ENCODE measurements at places on chromosomes 6 and 20.

DNA sequence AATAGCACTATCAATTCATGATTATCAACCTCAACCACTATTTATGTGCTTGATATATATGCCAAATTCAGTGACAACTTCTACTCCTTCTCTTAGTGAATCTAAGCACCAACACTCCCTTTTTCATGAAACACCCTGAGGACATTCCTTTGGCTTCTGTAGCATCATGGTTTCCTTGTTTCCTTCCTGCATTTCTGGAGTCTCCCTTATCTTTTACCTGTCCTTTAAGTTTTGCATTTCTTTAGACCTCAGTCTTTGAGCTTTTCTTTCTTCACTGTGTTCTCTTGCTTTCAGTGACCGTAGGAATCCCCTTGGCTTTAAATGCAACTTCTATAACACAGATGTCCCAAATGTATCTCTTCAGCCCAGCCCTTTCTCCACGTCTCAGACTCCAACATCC lies 143.8 kb upstream of the MLIP start:
- DNase-seq: no peak

GRCh38 chr6:121347484-121347883 lies 13.2 kb upstream of the TBC1D32 start:
- no peak for DNase-seq

GRCh38 chr20:24808616-24809015 lies 140.5 kb upstream of the CST7 start:
- DNase-seq: no peak

DNA sequence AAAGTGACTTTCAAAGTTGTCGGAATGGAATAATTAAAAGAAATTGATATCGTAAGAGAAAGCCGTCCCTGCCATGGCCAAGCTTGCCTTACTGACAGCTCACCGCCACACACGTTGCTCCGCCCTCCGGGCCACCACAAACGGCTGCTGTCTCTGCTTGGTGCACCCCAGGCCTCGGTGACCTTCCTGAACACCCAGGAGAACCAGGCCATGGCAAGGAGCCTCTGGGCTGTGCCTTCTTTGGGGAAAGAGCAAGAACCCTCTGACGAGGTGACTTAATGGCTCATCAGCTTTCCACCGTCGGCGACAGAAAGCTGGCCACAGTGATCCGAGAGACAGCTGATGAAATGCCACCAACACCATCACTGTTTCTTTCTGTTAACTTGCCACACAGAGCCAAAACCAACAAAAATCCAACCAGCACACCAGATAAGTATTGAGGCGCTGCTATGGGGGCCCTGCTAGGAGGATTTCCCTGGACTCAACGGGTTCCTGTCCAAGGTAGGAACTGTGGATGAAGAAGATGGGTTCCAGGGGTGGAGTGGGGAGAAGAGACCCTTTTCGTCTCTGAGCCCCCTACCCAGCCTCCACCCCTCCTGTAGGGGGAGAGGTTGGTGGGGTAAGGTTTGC lies 61.4 kb downstream of the NPEPL1 start:
- DNase-seq: no peak

- no peak for DNase-seq
Measured at GRCh38 chr6:89921691-89922090, 27.4 kb downstream of the GJA10 start.

DNA sequence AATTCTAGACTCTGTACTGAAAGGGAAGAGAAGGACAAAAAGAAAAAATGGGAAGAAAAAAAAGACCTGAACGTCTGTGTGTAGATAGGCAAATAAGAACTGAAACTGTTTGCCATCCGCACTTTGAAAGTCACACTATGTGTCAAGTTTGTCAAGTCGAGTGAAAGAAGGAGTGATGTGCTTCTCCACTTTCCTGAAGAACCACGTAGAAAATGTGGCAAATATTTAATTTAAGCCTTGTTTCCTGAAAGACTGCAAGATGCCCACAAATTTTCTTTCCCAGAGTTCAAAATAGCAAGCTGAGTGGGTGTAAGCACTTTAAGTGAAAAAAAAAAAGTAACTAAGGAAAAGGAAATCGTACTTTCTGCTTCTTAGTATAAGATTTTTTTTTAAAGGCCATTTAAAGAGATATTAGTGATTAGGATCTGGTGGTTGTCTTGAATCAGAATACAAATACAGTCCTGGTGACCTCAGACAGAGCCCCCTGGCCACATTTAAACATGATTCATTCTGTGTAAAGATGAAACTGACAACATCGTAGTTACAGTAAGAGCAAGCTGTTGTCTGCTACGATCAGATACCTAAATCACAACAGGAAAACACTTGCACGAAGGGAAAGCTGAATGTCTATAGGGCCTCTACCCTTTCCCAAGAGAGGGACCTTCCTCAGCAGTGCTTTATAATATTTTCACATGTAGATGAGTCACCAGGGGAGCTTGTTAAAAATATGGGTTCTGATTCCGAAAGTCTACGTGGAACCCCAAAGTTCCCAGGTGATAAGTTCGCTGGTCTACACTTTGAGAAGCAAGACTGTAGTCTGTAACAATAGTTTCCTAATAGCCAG lies 102.3 kb downstream of the HIVEP2 start:
- peak; percentile 25 for DNase-seq

DNA sequence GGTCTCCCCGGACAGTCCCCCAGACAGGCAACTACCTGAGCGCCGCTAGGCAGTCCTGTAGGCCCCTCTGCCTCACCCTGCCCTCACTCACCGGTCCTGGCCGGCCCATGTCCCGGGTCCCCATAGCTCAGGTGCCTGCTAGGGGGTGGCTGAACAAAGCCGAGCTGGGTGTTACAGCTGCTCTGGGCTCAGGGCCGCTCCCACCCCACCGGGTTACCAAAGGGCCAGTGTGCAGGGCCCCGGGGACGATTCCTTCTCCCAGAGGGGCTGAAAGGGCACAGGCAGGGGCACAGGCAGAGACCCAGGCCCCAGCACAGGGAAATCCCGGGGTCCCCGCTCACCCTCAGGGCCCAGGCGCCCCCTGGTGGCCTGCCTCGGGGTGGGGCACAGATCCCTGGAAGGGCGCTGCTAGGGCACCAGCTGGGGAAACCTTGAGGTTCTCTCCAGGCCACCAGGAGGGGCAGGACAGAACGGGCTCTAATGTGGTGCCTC lies 118.4 kb downstream of the GRM4 start:
- DNase-seq: peak; percentile 51

Data from activated T-helper 9 cell treated with anti-CD3 and anti-CD28 coated beads, Interleukin-2, amount 50 U/mL, for 16 hours (primary cell).